ENCODE measurements at places on chromosomes 1 and 21.

DNA sequence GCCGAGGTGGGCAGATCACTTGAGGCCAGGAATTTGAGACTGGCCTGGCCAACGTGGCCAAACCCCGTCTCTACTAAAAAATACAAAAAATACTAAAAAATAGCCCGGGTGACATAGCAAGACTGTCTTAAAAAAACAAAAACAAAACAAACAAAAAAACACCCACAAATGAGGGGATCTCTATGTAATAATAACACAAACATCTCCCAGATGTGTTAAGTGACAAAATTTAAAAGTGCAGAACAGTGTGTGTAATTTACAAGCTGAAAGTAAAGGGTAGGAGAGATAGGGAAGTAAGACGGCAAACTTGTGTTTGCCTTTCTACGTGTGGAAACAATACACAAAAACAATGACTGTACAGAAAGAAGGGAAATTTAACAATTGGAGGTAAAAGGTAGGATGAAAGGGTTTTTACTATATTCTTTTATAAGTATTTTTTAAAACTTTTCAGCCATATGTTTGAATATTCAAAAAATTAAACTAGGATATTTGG lies 36.3 kb downstream of the ARID4B start:
- DNase-seq: no peak

GRCh38 chr1:36149237-36149972 lies at the start of gene TRAPPC3:
Gene TRAPPC3, minus strand, starts transcription at chr1:36149486. Its CDS starts 108 bp downstream, at chr1:36149378.
- DNase-seq: peak; percentile 100

GRCh38 chr1:36256558-36257374 lies 32.5 kb downstream of the THRAP3 start:
- DNase-seq: no peak

DNA sequence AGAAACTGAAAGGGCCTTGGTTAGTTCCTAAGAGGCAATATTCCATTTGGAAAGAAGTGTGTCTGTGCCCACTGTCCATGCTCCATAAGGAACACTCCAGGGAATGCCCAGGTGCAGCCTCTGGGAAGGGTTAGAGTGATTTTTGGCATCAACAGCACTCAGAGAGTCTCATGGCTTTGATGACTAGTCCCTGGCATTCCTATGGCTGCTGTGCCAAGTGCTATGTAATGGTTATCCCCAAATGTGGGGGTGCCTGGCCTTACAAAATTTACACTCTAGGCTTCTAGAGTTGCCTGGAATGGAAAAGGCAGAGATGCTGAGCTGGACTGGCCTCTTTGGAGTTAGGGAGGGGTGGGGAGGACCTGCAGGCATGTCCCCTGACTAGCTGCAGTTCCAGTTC lies 75.0 kb upstream of the BCAR3 start:
- no peak for DNase-seq

DNA sequence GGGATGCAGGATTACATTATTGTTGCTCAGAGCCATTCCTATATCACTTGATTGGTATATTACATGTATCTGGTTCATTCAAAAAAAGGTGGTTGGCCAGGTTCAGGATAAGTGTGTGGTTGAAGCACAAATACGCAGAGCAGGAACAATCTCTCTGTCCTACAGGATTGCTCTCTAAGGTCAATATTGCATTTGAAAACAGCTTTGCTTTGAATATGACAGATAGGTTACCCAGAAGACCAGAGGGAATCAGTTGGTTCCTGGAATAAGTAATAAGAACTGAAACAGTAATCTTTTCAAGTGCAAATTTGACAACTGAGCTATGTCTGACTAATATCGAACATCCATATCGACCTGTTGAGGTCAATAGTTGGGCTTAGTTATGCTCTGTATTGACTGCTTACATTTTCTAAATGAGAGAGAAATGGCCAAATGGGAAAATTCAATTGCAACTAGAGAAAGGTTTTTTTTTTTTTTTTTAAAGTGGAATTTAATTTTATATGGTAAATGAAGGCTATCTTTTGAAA lies 176.8 kb downstream of the ATP6V1G3 start:
- no peak for DNase-seq

GRCh38 chr1:3651930-3652547 lies at the start of gene TP73:
Gene TP73, plus strand, starts transcription at chr1:3652516. Its CDS starts 29,850 bp downstream, at chr1:3682366.
- peak; percentile 36 for DNase-seq

DNA sequence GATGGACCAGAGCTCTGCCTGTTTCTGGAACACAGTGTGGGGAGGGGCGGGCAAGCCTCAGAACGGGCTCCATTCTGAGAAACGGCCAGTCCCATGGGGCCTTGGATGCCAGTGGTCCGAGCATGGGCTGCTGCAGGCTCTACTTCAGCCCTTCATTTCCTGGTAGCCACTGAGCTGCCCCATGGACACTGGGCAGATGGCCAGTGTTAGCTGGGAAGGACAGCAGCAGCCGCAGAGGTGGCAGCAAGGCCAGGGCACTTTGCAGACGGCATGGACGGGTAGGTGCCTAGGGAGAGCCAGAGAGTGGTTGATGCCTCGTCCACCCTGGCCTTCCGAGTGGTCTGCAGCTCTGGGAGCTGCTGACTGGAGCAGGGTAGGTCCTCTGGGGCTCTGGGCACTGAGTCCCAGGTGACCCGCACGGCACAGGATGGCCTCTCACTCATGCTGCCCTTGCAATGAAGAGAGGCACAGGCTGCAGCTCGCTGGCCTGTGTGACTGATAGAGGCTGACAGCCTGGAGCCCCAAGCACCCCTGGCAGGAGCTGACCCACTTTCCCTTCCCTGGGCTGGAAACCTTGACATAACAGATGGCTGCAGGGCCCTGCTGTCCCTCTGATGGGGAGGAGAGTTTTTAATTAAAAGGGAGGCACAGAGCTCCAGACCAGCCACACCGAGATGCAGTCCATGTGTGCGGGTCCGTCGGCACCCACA lies 87.7 kb upstream of the COL6A1 start:
- DNase-seq: no peak

DNA sequence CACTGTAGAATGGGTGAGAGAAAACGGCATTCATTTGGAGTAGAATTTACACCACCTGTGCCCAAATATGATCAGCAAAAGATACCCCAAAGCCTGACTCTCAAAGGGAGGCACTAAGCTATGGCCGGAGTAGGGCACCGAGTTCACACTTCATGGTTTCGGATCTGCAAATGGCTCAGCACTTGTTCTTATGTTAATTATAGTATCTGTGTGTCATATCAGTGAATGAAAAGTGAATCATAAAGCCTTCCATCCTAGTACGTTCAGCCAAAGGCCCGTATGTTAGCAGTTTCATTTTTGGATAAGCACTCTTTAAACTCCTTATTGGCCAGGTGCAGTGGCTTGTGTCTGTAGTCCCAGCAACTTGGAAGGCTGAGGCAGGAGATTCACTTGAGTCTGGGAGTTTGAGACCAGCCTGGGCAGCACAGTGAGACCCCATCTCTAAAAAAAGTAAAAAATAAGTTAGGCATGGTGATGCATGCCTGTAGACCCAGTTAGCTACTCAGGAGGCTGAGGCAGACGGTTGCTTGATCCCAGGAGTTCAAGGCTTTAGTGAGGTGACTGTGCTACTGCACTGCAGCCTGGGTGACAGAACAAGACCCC lies 4.9 kb upstream of the CORT start:
- no peak for DNase-seq

GRCh38 chr1:186708694-186709097 lies 28.5 kb upstream of the PTGS2 start:
- no peak for DNase-seq

- DNase-seq: no peak
Measured at GRCh38 chr1:217540321-217540720, 90.6 kb downstream of the GPATCH2 start.

DNA sequence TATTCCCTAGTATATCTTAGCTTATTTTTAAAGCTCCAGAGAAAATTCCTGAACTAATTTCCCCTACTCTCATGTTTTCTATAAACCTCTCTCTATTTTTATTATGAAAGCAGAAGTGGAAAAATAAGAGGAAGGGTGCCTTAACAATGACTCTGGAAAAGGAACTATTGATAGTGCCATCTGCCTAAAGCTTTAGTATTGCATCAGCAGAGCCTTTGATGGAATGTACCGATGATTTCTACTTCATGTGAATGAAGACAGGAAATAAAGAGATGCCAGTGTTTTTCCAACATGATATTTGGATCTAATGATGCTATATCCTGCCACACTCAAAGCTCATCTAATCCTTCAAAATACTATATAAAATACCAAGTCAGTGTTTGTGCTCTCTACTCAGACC lies 35.1 kb downstream of the TNFSF18 start:
- no peak for DNase-seq

- peak; percentile 80 for DNase-seq
Measured at GRCh38 chr1:164772635-164773034, 213.7 kb downstream of the PBX1 start.

- no peak for DNase-seq
Measured at GRCh38 chr21:26967062-26967913, at the start of gene ADAMTS5. Gene ADAMTS5, minus strand, starts transcription at chr21:26967088. Its CDS starts 697 bp downstream, at chr21:26966391.

DNA sequence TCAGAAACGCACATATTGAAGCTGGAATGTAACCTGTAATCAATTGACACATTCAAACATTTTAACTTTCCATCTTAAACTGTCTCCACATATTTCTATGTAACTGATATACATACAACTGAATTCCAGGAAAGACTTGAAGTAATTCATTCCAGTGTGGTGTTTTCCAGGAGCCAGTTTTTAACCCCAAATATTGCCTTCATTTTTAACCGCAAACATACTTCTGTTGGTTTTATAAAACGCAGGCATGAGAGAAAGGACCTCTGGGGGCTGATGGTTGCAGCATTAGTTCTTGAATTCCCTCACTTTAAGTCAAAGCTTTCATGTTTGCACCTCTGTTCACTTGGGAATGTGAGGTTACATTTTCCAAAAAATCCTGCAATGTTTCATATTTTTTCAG lies 204.1 kb downstream of the CRB1 start:
- DNase-seq: no peak

- DNase-seq: peak; percentile 24
Measured at GRCh38 chr1:99133756-99134500, 129.3 kb upstream of the PLPPR5 start.

DNA sequence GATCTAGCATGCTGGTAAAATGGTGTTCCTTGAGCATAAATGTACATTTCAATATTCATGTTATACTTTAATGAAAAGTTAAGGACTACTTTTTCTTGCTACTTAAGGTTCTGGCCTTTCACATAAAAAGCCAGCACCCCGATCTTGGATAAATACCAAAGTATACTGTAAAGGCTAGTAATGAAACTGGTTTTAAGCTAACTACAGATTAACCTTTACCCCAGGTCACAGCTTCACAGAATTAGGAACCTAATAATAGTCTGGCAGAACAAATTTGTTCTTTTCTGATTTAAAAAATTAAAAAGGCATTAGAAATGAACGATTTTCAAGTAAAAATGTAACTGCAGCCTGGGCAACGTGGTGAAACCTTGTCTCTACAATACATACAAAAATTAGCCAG lies 23.5 kb downstream of the DIPK1A start:
- no peak for DNase-seq

- DNase-seq: no peak
Measured at GRCh38 chr1:925561-926421, 2.1 kb downstream of the SAMD11 start.

- no peak for DNase-seq
Measured at GRCh38 chr1:218817691-218818465, 355.8 kb upstream of the LYPLAL1 start.

- DNase-seq: peak; percentile 61
Measured at GRCh38 chr1:118503752-118504151, 318.7 kb upstream of the SPAG17 start.

DNA sequence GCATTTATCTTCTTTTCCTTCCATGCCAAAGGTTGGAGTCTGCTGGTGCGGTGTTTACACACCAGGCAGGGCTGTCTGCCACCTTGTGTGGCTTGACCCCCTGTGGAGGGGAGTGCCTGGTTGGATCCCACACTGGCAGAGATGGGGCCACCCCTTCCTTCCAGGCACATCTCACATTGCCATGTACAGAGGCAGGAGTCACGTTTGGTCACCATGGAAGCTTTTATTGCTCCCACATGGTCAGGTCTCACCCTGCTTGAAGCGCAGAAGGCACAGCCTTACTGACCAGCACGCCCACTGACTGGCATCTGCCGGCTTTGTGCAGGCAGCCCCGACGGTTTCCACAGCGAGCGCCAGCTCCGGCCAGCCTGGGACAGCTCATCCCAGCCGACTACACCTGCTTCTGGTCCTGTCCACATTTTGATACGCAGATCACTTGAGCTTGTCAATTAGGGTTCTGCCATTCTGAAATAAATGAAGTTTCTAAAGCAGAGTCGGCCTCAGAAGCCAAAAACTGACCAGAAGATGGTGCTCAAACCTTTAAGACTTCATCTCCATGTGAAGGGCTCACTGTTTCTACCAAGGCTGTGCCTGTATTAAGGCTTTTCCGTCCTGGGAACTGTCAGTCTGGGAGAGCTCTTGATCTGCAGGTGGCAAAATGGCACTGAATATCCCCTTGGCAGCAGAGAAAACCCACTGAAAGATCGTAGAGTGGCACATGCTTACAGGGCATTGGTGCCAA lies 35.6 kb upstream of the EPHA8 start:
- DNase-seq: no peak

GRCh38 chr1:53369761-53370160 lies 41.9 kb upstream of the LRP8 start:
- DNase-seq: no peak

DNA sequence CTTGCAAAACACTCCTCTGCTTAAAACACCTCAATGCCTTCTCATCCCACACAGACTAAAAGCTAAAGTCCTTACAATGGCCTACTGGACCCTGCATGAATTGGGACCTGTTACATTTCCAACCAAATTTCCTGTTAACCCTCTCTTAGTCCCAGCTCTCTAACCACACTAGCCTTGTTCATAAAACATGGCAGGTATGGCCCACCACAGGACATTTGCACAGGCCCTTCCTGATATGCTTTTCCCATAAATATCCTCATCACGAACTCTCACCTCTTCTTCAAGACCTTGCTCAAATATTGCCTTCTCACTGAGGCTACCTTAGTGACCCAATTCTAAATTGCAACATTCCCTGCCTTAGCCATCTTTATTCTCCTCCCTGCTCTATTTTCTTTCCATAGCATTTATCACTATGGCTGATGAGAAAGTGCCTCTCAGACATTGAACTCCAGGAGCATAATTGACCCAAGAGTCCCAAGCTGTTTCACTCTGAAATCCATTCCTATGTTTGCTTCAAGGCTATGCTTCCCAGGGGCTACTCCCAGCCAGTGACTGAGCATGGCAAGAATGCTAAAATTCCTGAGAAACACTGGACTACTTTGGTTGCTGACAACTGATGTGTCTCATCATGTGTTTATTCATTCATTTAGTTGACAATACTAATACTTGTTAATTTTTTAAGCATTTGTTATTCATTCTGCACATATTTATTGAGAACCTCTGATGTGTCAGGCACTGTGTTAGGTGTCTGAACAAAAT lies 2.7 kb upstream of the PALMD start:
- no peak for DNase-seq

- no peak for DNase-seq
Measured at GRCh38 chr1:156226116-156226538, 13.3 kb downstream of the PMF1 start.

GRCh38 chr21:45064618-45065399 lies 9.6 kb upstream of the ADARB1 start:
- no peak for DNase-seq

DNA sequence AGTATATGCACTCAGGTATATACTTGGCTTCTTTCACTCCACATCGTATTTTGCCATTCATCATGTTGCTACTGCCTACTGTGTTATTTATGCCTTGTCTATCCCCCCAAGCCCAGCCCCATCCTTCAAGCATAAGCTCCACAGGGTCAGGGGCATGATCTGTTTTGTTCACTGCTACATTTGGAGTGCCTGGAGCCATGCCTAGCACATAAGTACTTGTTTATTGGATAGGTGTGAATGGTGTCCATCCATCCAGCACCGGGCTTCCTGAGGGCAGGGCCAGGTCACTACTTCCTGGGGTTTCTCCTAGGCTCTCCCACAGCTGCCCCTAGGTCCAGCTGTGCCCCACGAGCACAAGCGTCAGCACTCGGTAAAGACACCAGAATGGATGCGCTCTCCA lies 289.0 kb upstream of the VAMP3 start:
- no peak for DNase-seq

GRCh38 chr1:113895098-113895497 lies 7.7 kb upstream of the BCL2L15 start:
- no peak for DNase-seq
